ENCODE measurements at places on chromosomes 11 and 22.

DNA sequence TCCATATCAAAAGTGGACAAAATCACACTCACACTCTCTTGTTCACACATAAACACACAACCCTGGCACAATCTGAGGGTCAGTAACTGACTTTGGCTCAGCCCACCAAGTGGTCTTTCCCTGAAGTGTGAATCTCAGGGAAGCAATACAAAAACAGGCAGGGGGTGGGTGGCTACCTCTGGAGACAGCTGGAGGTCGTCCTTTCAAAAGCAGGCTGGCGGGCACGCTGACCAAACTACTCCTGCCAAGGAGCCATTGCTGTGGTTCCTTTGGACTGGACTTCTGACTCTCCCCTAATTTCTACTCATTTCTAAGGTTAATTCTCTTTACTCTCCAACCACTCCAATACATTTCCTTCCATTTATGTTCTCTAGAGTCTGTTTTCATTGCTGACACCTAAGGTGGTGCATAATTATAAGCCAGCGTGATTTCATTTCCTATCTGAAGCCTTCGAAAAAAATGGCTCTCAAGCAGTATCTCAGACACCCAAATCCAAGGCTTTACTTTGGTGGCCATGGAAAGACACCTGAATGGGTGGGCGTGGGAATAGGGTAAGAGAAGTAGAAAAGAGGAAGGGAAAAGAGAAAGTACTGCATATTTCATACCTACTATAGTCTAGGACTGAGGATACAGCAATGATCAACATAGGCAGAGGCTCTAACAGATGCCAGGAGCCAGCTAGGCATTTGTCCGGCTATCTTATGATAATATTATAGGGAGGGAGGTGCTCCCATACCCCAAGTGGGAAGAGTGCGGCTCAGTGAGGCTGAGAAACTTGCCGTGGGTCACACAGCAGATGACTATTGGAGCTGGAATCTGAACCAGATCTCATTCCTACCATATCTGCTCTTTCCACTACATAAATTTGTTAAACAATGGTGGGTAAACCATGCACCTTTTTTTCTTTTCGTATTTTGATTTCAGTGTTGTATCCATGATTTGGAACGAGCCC, 22.0 kb downstream of the FZD4 start:
- DNase-seq: no peak

DNA sequence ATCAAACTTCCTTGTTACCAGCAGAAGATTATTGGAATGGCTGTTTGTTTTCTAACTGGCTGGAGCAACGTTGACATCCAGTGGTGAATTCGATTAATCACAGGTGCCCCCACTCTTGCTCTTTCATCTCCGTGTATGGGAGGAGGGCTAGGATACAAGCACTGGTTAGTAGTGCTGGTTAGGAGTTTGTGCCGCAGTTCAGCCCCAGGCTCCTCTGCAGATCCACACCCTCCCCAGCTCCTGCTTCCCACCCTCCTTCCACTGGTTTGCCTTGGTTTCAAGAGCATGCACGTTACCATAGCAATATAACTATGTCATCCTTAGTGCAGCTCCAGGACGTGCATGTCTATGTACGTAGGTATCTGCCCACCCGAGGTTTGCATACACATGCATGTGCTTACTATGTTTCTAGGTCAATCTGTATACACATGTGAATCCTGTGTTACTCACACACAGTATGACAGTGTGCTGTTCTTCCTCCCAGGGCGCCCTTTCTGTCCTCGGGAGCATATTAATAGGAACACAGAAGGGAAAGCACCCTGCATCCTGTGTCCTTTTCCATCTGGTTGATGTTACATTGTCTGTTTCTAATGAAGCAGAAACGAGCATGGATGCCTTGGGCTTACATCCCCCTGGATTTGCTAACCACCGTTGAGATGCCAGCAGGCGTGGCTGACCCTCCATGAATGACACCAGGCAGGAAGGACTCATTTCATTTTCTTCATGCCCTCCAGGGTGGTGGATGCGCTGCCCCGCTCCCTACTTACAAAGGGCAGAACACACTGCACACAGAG, 539.3 kb downstream of the OPCML start:
- DNase-seq: no peak

- DNase-seq: no peak
Observed at GRCh38 chr11:68181719-68182451, 31.2 kb downstream of the KMT5B start.

DNA sequence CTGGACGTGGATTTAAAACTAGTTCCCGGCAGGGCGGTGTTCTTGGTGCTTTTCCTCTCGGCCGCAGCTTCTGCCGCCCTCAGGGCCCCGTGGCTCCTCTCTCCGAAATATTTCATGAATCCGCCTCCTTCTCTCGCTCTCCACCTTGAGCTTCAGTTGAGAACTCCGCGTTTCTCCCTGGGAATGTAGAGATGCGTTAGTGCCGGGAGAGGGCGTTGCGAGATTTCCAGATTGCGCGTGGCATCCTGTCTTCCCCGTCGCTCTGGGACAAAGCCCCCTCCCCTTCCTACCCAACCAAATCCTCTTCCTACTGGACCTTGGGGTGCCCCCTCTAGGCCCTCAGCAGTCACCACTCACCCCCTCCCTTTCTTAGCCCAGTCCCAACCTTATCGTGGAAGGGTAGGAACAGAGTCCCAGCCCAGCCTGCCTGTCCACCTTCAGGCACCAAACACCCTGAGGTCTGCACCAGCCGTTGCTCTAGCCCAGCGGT, 15.5 kb upstream of the RAC2 start:
- DNase-seq: peak; percentile 50

DNA sequence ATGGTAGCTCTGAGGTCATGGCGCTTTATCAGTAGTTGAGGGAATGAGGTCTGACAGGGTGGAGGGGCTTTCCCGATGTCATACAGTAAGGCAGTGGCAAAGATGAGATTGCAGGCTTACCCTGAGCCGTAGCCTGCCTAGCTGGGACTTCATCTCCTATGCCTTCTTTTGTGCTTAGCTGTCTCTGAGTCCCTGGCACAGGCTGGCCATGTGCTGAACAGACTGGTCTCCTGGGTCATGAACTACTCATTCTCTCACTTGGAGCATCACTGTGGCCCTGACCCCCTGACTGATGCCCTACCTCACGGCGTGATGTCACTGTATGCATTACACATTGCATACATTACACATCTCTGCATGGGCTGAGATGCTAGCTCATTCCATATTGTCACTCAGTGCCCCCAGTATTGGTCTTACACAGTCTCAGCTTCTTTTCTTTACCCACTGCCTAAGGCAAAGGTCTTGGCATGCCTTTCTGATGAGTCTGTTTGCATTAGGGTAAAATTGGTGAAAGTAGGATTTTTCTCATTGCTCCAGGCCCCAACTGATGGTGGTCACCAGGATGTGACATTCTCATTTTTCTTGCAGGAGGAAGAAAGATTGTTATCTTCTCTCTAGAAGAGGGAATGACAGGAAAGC, 389.4 kb upstream of the CADM1 start:
- no peak for DNase-seq

DNA sequence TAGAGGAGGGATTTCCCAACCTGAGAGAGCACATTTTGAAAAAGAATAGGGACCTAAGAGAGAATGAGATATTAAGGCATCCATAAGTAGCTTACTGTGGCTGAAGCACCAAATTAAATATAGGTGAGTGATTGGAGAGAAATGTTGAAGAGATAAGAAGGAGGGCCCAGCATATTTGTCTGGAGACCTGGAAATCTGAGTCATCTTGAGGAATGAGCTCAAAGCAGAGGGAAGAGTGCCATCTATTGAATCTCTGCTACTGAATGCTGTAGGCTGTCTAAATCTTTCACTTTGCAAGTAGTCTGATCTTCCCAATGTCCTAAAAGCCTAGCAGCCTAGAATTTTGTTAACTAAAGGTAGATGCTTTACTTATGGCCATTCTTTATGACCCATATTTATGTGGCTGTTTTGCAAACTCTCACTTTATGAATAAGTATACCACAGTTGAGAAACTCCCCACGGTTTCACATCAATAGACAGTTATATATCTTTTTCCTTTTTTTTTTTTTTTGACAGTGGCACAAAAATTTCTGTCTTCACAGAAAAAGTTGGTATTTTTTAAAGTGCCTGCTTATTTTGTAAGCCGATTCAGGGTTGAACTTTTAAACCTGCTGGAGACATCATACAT, 2093.5 kb downstream of the LRRC4C start:
- DNase-seq: peak; percentile 31

- no peak for DNase-seq
Observed at GRCh38 chr11:29005401-29005980, 897.3 kb downstream of the METTL15 start.

- no peak for DNase-seq
Observed at GRCh38 chr11:47184711-47185304, 1.4 kb downstream of the PACSIN3 start.

DNA sequence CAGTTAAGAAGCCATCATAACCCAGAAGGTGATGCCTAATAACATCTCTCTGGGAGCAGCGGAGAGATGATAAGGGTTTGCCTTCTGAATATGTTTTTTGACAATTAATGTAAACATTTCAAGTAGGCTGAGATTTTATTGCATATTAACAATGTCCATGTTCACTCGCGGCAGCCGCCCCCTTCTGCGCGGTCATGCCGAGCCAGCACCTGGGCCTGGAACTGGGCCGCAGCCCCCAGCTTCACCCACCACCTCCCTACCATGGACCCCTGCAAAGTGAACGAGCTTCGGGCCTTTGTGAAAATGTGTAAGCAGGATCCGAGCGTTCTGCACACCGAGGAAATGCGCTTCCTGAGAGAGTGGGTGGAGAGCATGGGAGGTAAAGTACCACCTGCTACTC, 4.3 kb upstream of the SAA1 start:
- DNase-seq: no peak

DNA sequence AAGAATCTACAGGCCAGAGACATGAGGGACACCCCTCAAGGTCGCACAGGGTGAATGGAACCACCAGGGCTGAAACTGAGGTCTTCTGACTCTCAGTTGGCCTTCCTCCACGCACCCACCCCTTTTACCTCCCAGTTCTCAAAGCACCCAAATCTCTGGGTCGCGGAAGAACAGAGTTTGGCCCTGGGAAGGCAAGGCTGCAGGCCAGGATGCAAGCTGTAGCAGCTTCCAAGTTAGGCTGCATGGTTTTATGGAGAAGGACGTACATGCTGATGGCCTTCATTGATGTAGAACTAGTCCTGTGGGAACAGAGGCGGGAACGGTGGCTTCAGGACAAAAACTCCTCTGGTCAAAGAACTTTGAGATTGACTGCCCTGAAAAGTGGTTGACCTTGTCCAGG, 143.5 kb upstream of the B3GAT1 start:
- DNase-seq: no peak

DNA sequence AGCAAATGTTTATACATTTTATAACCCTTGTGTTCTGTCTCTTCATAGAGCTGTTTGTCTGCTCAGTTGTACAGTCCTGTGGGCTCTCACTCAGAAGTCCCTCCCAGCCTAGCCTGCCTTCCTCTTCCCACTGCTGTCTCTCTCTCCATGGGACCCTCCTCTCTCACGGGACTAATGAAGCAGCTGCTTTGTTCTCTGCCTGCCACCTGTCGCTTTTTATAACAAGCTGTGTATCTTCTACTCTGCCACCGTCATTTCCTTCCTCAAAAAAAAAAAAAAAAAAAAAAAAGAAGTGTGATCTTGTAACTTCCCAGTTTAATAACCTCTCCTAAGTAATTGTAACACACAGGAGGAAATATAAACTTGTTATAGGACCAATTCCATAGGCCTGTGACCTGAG, 92.2 kb upstream of the ALKBH3 start:
- no peak for DNase-seq

GRCh38 chr11:126898802-126899201, 101.8 kb downstream of the KIRREL3 start:
- no peak for DNase-seq

DNA sequence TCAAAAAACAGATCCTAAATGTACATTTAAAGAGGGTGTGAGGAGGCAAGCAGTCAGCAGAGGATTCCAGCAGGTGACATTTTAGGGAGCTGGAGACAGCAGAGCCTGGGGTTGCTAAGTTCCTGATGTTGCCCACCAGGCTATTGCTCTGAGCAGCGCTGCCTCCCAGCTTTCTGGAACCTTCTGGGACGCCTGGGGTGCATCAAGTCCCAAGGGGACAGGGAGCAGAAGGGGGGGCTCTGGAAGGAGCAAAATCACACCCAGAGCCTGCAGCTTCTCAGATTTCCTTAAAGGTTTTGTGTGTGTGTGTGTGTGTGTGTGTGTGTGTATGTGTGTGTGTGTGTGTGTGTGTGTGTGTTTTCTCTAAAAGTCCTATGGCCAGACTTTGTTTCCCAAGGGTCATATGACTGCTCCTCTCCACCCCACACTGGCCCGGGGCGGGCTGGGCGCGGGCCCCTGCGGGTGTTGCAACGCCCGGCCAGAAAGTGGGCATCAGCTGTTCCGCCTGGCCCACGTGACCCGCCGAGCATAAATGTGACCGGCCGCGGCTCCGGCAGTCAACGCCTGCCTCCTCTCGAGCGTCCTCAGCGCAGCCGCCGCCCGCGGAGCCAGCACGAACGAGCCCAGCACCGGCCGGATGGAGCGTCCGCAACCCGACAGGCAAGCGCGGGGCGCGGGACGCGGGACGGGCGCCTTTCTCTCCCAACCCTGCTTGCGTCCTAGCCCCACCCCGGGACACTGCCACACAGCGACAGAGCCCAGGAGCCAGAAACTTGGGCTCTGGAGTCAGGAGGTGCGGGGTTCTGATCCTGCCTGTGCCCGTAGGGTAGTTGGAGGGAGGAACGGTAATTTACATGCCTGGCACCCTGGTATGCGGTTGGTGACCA, at the start of gene HMOX1:
Gene HMOX1, plus strand, starts transcription at position 560 of the 887 bp plus-strand sequence. Its CDS starts 78 bp downstream, at position 638.
- DNase-seq: peak; percentile 67

DNA sequence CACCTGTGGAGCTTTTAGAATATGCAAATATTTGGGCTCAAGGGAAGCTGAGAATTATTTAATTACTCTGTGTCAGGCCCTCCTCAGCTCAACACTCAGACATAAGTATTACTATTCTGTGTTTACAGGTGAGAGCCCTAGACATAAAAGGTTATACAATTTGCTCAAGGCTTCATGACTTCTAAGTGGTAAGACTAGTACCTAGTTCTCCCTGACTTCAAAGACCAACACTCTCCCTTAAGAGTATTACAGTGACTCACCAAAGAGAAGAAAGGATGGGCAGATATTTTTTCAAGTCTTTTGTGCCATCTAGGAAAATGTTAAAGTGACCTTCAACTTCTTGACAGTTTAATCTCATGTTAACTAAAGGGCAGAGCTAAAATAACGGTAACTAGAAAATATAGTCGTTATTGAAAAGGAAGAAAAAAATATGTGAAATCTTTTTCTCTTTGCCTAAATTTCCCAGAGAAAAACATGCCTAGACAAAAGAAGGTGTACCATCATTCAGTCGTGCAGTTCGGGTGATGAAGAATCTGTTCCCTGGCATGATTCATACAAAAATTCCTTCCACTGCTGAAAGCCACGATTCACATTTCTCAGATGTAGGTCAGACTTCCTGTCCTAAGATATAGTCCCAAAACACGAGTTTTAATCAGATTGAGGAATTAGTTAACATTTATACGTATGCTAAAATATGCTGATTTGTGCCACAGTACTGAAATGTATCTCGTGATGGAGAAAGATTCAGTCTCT, 849.1 kb upstream of the API5 start:
- no peak for DNase-seq

All from left kidney (tissue), 8 donors.